ENCODE measurements at places on chromosomes 13 and 19.

DNA sequence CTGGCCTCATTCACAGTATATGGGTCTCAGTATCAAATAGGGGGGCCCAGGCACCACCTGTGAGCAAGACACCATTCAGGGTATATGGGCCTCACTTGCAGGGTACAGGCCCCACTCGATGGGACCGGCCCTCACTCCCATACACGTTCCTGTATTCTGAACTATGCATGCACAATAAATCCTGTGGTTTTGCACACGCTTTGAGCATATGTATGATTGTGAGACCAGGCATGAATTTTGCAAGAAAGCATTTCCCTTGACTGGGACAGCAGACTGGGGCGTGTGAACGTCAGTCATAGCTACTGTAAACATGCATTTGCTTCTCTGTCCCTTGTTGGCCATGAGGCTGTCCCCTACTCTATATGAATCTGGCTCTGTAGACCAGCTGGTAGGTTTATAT lies 637 bp upstream of the PNMA8B start:
- no peak for DNase-seq

GRCh38 chr13:94329754-94330551 lies 149.5 kb downstream of the DCT start:
- no peak for DNase-seq

- no peak for DNase-seq
Measured at GRCh38 chr13:49772828-49773227, 19.7 kb downstream of the KPNA3 start.

DNA sequence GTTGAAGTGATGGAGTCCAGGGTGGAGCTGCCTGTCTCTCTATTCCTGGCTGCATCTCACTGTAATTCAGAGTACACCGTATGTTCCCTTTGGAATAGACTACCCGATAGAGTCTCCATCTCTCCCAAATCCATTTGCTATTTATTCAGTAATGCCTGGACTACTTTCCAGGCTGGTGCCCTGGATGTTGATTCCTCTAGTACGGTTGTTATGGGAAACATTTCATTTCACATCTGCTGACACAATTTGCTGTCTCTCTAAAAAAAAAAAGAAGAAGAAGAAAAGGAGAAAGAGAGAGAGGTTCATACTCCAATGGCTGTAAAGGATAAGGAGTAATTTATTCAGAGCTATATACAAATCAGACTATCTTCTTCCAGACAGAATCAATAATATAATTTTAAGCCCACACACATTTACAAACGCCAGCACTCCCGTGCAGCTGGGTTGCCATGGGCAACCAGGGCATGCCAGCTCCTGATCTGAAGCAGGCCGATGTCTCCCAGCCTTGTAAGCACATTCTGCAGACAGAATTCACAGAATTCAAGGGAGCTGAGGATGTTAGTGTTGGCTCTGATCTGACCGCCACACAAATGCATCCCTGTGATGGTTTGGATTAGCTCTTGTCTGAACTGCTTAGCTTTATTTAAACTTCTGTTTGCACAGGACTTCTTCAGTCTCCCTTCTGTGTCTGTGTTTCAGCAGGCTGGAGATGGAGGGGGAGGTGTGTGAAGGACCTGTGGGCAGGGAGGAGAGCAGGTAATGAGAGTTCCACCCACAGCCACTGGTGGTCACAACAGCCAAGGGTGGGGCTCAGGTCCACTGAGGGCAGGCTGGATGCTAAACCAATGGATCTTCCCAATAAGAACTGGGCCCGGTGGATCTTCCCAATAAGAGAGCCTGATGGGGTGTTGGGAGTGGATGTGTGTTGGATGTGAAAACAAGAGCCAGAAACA lies 66.0 kb downstream of the TEX26 start:
- DNase-seq, result no peak

- DNase-seq, result no peak
Measured at GRCh38 chr19:30254158-30254557, 118.0 kb upstream of the ZNF536 start.

GRCh38 chr13:81012031-81012430 lies 671.1 kb upstream of the SPRY2 start:
- DNase-seq, result no peak

DNA sequence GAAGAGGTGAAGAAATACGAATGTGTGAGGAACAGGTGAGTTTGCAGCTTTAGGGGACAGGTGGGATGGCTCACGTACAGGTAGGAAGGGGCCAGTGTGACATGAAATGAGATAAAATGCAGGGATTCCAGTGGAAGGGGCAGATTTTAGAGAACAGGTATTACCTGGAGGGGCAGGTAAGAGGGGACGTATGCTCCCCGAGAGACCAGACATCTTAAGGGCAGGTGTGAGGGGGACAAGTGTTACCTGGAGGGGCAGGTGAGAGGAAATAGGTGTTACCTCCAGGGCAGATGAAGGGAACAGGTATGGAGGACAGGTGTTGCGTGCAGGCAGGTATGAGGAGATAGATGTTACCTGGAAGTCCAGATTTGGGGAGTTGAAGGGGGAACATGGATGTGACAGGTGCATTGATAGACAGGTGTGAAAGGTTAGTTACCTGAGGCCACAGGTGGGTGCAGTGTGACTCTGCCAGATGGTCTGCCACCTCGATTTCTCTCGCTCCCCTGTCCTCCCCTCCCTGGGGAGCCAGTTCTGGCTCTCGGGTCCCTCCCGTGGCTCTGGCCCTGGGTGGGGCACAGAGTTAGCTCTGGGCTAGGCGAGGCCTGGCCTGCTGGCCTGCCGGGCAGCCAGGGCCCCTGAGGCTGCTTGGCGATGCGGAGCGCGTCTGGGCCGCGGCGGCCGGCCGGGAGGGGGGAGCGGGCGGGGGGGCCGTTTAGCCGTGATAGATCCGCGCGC lies 2.1 kb downstream of the ERFL start:
- DNase-seq, result no peak

DNA sequence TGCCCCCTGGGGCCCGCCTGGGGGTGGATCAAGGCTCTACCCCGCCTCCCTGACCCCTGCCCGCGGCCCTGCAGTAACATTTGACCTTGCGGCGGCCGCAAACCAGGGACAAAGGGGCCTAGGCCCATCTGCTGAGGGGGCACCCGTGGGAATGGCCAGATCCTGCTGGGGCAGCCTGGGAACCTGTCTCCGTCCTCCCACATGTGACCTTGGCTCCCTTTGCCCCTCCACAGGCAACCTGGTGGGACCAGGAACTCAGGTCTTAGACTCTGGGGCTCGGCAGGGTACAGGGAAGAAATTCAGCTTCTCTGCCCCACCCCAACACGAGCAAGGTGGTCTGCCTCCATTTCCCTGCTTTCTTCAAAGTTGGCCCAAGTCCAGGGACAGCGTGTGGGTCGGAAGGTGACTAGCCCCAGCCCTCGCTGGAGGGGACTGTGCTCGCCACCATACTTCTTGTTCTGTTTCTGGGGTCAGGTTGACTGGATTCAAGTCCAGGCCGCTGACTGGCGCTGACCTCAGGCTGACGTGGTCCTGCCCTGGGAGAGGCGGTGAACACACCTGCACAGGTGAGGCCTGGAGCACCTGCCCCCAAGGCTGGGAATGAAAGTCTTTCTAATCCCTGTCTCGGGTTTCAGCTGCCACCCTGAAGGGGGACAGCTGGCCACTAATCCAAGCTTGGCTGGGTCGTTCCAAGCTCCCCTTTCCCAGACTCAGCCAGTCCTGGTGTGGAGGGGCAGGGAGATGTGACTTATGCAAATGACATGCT lies 2.5 kb upstream of the NR2F6 start:
- no peak for DNase-seq

DNA sequence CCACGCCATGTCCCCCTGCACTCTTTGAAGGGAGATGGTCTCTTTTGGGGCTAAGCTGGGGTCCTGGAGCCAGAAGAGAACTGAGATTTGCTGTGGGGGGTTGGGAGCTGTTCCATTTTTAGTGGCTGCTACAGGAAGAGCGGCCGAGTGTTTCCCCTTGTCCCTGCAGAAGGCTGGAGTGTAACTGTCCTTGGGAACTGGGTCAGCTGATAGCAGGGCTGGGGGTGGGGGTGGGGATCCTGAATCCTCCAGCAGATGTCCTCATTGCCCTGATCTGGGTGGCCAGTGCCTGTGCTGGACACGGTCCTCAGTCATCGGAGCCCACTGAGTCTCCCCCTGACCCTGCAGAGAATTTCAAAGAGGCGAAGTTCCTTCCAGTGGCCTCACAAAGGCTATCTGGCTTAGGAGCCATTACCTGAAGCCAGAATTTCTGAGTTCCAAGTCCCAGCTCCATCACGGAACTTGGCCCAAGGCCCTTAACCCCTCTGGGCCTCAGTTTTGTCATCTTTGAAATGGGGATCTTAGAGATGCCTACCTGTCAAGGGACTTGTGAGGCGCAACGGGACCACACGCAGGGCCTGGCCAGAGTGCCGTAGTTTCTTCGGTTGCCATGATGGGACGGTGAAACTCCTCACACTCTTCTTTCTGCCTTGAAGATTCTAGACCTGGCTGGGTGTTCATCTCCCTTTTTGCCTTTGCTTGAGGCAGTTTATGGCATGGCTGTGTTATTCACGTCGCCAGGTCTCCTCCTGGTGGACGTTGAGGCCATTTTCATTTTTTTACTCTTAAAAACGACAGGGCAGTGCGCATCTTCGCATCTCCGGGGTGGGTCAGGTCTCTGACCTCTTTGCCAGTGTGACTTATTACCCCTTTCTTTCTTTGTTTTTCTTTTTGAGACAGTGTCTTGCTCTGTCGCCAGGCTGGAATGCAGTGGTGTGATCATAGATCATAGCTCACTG lies 51.9 kb downstream of the DNM2 start:
- no peak for DNase-seq

DNA sequence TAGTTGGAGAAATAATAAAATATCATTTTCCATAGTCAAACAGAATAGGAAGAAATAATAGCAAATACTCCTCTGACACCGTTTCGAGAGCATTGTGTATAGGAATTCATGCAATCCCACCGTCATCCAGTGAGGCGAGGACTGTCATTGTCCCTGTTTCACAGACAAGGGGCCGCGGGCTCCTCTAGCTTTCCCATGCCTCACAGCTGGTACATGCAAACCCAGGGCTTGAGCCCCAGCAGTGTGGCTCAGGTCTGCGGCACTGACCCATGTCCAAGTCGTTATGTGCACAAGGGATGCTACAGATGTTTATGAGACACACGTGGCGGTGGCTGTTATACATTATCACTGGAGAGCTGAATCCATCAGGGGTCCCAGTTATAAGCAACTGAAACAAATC lies 18.5 kb upstream of the ATP11A start:
- DNase-seq, result no peak

DNA sequence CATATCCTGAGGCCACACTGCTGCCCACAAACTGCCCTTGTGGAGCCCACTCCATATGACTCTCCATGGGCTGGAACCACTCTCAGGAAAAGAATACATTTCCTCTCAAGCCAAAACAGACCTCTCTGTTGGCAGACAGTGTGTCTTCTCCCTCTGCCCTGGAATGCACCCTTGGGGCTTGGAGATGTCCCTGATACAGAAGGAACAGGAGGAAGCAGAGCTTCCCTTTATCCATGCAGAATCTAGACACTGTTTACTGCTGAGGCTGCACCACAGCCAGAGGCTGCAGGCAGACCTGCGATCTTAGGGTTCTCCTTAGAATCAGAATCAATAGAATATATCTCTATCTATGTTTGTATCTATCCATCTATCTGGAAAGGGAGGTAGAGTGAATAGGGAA lies 26.8 kb upstream of the CYP4F8 start:
- no peak for DNase-seq

- no peak for DNase-seq
Measured at GRCh38 chr13:113210833-113211232, 1.4 kb downstream of the CUL4A start.

- DNase-seq, result no peak
Measured at GRCh38 chr13:20016649-20017364, 58.3 kb downstream of the ZMYM2 start.

- no peak for DNase-seq
Measured at GRCh38 chr13:51225029-51225428, 2.8 kb downstream of the FAM124A start.

GRCh38 chr13:85266331-85266730 lies 532.9 kb downstream of the SLITRK6 start:
- DNase-seq, result no peak
